ENCODE measurements at places on chromosomes 13 and 19.
A peak's percentile ranks its signal among the peaks of the same experiment; 100 is the strongest.

- DNase-seq = no peak
Observed at GRCh38 chr19:9523885-9524474, 14.5 kb downstream of the ZNF426 start.

DNA sequence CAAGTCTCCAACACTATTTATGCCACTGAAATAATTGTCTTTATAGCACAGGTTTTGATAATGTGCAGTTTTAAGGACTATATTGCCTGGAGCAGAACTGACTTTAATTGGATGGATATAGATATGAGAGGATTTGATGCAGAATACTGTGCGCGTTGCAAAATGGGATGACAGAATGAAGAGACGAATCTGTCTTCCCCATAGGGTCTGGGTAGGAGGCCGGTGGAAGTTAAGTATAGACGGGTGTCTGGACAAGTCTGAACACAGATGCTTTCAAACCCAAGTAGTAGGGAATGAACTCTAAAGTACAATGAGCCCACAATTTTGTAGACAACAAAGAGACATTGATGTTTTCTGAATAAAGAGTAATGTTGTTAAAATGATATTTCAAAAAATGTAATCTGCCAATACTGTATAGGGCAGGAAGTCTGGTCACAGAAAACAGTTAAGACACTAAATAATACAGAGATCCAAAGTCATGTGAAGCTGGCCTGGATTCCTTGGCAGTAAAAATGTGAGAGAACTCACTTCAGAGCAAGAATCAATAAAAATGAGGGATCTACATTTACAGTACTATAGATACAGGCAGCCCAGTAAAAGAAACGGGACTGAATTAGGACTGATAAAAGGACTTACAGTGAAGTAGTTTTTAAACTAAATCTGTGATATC lies 125.5 kb downstream of the ENOX1 start:
- no peak for DNase-seq

- DNase-seq = no peak
Observed at GRCh38 chr19:37309834-37310575, 60.9 kb upstream of the ZNF527 start.

GRCh38 chr13:113828282-113828825 lies 35.5 kb downstream of the GAS6 start:
- no peak for DNase-seq

DNA sequence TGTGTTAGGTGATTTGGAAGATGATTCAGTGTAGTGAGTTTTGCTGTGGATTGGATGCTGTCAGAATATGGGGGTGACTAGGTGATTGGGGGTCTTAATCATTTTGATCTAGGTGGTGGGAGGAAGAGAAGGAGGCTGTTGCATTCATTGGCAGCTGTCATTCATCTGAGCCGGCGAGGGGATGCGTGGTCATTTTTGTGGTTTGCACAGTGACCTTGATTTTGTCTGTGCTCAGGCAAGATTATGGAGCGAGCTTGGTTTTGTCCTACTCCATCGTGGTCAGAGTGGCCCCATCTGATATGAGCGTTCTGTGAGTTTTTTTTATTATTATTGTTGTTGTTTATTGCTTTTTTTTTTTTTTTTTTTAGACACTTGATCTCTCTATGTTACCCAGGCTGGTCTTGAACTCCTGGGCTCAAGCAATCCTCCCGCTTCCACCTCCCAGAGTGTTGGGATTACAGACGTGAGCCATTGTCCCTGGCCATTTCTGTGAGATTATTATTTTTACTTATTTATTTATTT lies 42.0 kb downstream of the SPTBN4 start:
- no peak for DNase-seq

GRCh38 chr13:83414393-83414792 lies 467.9 kb downstream of the SLITRK1 start:
- no peak for DNase-seq

DNA sequence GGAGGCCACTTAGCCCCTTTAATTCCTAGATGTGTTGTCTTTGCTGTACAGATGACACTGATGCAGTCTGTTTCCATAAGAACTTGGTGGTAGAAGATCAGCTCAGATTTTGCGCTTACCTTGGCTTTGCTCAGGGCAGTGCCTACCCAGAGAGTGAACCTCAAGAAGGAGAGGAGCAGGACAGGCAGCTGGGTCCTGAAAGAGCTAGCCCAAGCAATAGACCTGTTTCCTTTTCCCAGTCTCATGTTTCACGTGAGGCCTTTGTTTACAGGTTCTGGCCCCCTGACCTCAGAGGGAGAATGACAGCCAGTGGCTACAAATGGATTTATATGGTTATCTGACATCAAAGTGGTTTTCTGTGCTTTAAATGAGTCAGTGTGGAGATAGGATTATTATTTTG lies 40.1 kb downstream of the METTL21C start:
- no peak for DNase-seq

GRCh38 chr13:32845952-32846950 lies 170.0 kb upstream of the KL start:
- DNase-seq = no peak

DNA sequence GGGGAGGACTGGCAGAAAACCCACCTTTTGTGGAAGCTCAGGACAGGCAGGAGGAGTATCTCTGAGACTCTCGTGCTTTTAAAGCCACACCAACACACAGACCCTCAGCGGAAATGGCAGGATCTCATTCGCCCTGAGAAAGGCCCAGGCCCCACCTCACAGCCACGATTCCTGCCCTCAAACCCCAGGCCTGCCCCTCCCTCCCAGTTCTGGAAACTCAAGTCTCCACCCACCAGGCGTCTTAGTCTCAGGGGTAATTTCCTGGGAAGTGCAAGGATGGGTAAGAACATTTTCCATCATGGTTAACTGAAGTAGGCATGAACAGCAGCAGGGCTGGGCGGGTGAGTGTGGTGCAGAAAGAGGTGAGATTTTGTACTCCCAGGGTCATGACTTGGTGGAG lies 8.0 kb upstream of the PDE4C start:
- no peak for DNase-seq

DNA sequence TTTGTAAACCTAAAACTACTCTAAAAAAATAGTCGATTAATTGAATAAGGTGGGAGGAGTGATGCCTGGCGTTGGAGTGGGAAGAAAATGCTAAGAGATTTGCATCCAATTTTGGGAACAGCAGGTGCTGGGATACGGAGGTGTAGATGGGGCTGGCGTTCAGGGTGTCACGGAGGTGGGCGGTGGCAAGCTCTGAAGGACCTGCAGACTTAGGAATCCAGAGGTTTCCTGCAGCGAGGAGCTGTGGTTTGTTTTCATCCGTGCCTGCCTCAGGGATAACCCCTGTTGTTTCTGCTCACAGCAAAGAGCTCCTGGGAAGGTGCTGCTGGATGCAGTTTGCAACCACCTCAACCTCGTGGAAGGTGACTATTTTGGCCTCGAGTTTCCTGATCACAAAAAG lies 166.4 kb upstream of the RNF113B start:
- DNase-seq = no peak

GRCh38 chr13:26458196-26458749 lies 99.2 kb upstream of the WASF3 start:
- DNase-seq = no peak

DNA sequence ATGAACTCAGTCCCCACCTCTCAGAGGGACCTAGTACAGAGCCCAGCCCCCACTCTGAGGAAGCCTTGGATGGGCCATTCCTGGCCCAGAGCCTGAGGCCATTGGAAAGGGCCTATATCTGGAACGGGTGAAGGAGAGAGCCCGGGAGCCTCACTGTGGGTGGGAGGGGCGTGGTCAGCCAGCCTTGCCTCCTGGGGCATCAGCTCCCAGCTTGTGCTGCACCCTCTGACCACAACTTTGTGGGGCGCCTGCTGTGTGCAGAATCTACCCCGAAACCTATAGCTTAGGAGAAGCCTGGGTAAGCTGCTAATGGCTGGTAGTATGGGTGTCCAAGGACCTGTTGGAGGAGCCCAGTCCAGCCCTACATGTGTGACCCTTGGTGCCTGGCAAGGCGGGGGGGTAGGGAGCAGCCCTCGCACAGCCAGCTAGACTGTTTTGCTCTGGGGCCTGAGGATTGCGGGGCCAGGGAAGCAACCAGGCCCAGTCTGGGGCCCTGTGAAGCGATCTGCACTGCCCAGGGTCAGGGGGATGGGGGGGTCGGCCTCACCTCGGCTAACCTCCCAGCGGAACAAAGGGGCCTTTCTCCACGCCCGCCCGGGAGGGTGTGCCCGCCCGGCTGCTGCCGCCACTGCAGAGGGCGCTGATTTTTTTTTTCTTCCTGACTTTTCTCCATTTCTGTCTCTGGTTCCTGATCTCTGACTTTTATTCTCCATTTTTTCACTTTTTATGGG lies 42.3 kb downstream of the LYL1 start:
- no peak for DNase-seq

DNA sequence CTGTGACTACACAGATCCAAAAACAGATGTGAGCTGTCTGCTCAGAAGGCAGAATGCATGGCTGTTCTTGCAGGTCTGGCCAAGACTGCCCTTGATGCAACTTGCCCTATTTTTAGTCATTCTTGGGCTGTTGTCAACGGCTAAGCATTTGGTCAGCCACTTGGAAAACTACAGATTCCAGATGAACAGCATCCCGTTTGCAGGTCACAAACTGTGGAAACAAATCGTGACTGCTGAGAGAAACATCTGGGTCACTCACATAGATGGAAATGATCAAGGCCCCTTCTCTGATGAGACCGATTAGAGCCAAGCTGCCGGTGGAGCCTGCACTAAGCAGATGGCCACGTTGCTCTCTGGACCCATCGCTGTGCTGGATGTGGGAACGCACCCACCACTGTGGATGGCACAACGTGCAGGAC lies 15.4 kb upstream of the METTL21C start:
- no peak for DNase-seq

- no peak for DNase-seq
Observed at GRCh38 chr13:84445776-84446175, 563.5 kb upstream of the SLITRK1 start.

GRCh38 chr19:43605875-43606568 lies 5.9 kb upstream of the SRRM5 start:
- no peak for DNase-seq

DNA sequence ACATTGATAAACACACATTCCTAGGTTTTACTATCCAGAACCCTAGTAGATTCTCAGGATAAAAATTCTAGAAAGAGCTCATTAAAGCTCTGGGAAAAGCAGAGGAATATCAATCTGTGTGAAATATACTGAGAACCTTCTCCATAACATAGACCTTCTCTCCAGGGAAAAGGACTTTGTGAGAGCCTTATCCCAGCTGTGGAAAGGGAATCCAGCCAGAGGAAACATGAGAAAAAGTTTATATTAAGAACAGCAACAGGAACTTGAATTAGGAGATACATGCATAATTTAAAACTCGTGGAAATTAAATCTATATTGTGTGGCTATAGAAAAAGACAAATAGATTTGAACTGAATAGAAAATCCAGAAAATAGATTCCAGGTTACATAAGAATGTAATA lies 1639.9 kb downstream of the EFNB2 start:
- no peak for DNase-seq

GRCh38 chr13:66367356-66367755 lies 862.8 kb downstream of the PCDH9 start:
- DNase-seq = no peak

- DNase-seq = no peak
Observed at GRCh38 chr19:50817941-50818858, 5.4 kb downstream of the KLK1 start.

- DNase-seq = no peak
Observed at GRCh38 chr13:102267191-102267590, 134.7 kb downstream of the FGF14 start.

DNA sequence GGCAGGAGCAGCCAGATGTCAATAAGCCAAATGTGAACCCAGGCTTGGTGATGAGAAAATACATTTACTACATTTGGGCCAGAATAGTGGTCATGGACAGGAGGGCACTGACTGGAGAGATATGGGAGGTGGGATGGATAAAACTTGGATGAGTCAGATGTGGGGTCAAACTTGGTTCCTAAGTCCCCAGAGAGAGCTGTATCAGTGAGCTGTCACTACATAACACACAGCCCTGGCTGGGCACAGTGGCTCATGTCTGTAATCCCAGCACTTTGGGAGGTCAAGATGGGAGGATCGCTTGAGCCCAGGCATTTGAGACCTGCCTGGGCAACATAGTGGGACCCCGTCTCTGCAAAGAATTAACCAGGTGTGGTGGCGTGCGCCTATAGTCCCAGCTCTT lies 51.6 kb upstream of the EHD2 start:
- no peak for DNase-seq

DNA sequence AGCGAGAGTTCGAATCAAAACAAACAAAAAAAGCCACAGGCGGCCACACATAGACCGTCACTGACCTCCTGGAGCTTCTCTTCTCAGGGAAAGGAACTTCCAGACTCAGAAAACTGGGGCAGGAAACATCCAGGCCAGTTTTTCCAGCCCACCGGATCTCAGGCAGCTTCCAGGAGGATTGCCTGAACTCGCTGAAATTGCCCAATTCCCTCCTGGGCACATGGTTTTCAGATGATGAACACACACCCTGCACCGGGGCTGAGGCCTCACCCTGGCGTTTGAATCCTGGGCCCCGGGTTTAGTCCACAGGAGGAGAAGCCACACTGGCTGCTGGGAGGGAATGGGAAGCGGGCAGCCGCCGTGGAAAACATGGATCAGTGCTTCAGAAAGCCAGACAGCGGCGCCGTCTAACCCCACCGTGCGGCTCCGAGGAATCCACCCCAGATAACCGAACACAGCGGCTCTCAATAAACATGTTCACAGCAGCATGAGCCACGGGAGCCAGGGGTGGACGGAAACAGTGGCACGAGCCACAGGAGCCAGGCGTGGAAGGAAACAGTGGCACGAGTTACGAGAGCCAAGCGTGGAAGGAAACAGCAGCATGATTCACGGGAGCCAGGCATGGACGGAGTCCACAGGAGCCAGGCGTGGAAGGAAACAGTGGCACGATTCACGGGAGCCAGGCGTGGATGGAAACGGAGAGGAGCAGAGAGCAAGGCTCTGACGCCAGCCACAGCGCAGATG lies 18.2 kb upstream of the PTBP1 start:
- no peak for DNase-seq

DNA sequence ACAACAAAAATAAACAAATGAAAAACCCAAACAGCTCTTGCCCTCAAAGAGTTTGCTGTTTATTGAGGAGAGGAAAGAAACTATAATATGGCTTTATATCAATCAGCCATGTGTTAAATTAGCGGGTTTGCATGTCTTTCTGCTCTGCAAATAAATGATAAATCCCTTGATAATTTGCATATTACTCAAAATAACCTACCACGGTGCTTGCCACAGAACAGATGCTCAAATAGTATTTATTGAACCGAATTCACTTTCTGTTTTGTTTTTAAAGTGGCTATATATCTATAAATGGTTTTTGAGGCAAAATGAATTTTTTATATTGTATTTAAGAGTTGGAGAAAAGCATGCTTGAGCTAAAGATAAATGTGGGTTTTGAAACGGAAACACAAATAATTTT lies 428.1 kb downstream of the ITGBL1 start:
- DNase-seq = peak; percentile 2

DNA sequence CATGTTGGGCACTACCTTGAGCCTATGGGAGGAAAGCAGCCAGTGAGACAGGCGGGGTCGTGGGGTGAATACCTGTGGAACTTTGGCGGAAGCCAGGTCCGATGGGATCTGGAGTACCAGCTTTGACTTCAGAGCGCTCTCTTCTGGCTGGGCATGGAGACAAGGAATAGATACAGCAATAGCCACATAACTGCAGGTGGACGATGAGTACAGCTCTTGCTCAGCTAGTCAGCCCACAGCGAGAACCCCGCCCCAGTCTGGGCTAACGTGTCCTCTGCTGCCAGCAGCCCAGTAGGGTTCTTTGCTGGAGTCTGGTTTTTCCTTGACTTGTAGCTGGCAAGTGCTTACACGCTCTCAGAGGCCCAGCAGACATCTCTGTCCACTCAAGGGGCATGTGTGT lies 83.4 kb downstream of the SIPA1L3 start:
- DNase-seq = no peak

- no peak for DNase-seq
Observed at GRCh38 chr19:5141129-5141849, 172.4 kb downstream of the KDM4B start.
